Osteoblast (primary cell): ENCODE measurements at places on chromosomes 12 and 14. TPM values are rescaled to one million over a fixed set of nuclear protein-coding genes. Genes with fewer than 3 reads are reported as not detected.

DNA sequence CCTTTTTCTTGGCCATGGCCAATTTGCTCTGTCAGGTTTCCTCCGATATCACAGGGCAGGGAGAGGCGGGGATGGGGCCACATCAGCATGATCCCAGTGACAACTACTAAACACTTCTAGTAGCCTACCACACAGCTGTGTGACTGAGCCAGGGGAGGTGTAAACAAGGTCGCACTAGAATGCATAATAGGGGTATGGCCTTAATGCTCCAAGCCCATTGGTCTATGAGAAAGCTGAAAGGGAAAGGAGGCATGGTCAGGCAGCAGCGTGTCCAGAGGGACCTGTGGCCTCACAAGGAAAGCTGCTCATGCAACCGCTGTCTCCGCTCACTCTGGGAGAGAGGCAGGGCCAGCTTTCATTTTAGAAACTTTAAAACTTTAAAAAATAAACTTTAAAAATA, 27.5 kb upstream of the ACTR6 start:
- H3K27me3 ChIP-seq = no peaks in the 10 kb centered on the region
- DNase-seq = no peak
- H3K4me1 ChIP-seq = no peaks in the 10 kb centered on the region
- no peaks in the 10 kb centered on the region for H3K36me3 ChIP-seq
- H3K4me3 ChIP-seq = no peak overlapping the region

- H3K27ac ChIP-seq = peak overlapping the region; percentile 69
- DNase-seq = peak; percentile 98
- no peaks in the 10 kb centered on the region for H3K36me3 ChIP-seq
- H3K4me1 ChIP-seq = peaks cover 26% of the 10 kb centered on the region
- peak overlapping the region; percentile 69 for H3K4me3 ChIP-seq
- H3K27me3 ChIP-seq = no peaks in the 10 kb centered on the region
These were observed 27.7 kb downstream of the FIGNL2 start for GRCh38 chr12:51820526-51821439.

- no peak overlapping the region for H3K4me3 ChIP-seq
- H3K4me1 ChIP-seq = peaks cover 13% of the 10 kb centered on the region
- no peak for DNase-seq
- no peaks in the 10 kb centered on the region for H3K36me3 ChIP-seq
- H3K27me3 ChIP-seq = no peaks in the 10 kb centered on the region
- H3K27ac ChIP-seq = no peak overlapping the region
These were observed 15.6 kb upstream of the TTC7B start for GRCh38 chr14:90831821-90832220.

- H3K27me3 ChIP-seq = no peaks in the 10 kb centered on the region
- no peak overlapping the region for H3K27ac ChIP-seq
- peaks cover 77% of the 10 kb centered on the region for H3K36me3 ChIP-seq
- DNase-seq = no peak
- H3K4me3 ChIP-seq = no peak overlapping the region
These were observed 30.4 kb upstream of the SUPT16H start for GRCh38 chr14:21414137-21414631.

GRCh38 chr14:24632761-24633160, 1.2 kb downstream of the GZMB start:
- no peak overlapping the region for H3K4me3 ChIP-seq
- no peaks in the 10 kb centered on the region for H3K4me1 ChIP-seq
- H3K36me3 ChIP-seq = no peaks in the 10 kb centered on the region
- H3K27me3 ChIP-seq = no peaks in the 10 kb centered on the region

- H3K27ac ChIP-seq = no peak overlapping the region
- H3K4me3 ChIP-seq = no peak overlapping the region
- H3K36me3 ChIP-seq = no peaks in the 10 kb centered on the region
- H3K4me1 ChIP-seq = no peaks in the 10 kb centered on the region
- H3K27me3 ChIP-seq = no peaks in the 10 kb centered on the region
These were observed 615.6 kb downstream of the KCNH5 start for GRCh38 chr14:62429683-62430082.

- no peaks in the 10 kb centered on the region for H3K27me3 ChIP-seq
- H3K4me1 ChIP-seq = no peaks in the 10 kb centered on the region
- H3K27ac ChIP-seq = no peak overlapping the region
These were observed 997 bp downstream of the PLEKHG7 start for GRCh38 chr12:92703786-92704185.

DNA sequence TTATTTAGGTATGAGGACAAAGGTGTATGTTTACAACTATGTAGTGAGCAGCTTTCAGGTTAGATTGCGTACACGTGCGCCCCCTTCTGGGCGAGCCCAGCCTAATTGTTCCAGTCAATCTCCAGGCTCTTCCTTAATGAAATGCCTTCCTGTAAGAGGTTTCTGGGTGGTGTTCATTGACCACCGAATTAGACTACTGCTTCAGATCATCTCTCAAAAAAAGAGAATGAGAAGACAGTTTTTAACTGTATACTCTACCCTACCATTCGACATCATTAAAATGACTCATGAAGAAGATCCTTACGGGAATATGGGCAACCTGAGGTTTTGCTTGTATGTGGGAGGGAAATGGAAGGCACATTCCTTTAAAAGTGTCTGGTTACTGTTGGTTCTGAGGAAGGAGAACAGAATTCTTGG, 2.1 kb downstream of the LUM start:
- H3K4me1 ChIP-seq = peaks cover 46% of the 10 kb centered on the region
- H3K27ac ChIP-seq = peak overlapping the region; percentile 69
- H3K27me3 ChIP-seq = no peaks in the 10 kb centered on the region

GRCh38 chr12:15767301-15767700, 21.9 kb downstream of the EPS8 start:
- H3K4me3 ChIP-seq = no peak overlapping the region
- peaks cover 4% of the 10 kb centered on the region for H3K36me3 ChIP-seq
- no peak overlapping the region for H3K27ac ChIP-seq

DNA sequence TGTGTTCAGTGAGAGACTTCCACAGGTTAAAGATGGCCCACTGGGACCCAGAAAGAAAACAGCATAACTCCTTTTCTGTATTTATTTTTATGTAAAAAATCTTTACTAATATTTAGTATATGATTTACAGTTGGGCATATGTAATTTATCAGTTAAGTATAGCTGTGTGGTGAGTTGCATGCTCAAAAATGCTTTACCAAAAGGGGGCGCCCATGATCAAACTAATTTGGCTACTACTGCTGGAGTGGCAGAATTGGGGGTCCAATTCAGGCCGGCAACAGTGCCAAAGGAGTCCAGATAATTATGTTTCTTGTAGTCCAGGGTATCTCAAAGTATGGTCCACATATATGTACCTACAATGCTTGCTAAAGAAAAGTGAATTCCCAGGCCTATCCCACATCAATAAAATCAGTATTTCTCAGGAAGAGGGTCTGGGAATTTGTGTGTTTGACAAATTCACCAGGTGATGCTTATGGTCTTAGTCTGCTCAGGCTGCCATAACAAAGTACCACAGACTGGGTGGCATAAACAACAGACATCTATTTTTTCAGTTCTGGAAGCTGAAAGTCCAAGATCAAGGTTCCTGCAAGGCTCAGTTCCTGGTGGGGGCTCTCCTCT, 152.0 kb downstream of the KTN1 start:
- no peaks in the 10 kb centered on the region for H3K4me1 ChIP-seq
- H3K36me3 ChIP-seq = no peaks in the 10 kb centered on the region
- H3K27ac ChIP-seq = no peak overlapping the region
- H3K4me3 ChIP-seq = no peak overlapping the region
- DNase-seq = no peak

- H3K4me1 ChIP-seq = peaks cover 51% of the 10 kb centered on the region
- H3K4me3 ChIP-seq = no peak overlapping the region
- DNase-seq = no peak
- H3K27ac ChIP-seq = peak overlapping the region; percentile 37
These were observed 87.8 kb downstream of the DAAM1 start for GRCh38 chr14:59276235-59276634.

- peak; percentile 89 for DNase-seq
- H3K36me3 ChIP-seq = peaks cover 6% of the 10 kb centered on the region
- peaks cover 55% of the 10 kb centered on the region for H3K4me1 ChIP-seq
These were observed 386 bp downstream of the HDAC7 start for GRCh38 chr12:47819138-47819895.

GRCh38 chr14:72678356-72678755, 215.5 kb downstream of the DPF3 start:
- H3K27me3 ChIP-seq = no peaks in the 10 kb centered on the region
- H3K4me1 ChIP-seq = peaks cover 32% of the 10 kb centered on the region
- H3K36me3 ChIP-seq = no peaks in the 10 kb centered on the region
- DNase-seq = peak; percentile 95
- no peak overlapping the region for H3K4me3 ChIP-seq

DNA sequence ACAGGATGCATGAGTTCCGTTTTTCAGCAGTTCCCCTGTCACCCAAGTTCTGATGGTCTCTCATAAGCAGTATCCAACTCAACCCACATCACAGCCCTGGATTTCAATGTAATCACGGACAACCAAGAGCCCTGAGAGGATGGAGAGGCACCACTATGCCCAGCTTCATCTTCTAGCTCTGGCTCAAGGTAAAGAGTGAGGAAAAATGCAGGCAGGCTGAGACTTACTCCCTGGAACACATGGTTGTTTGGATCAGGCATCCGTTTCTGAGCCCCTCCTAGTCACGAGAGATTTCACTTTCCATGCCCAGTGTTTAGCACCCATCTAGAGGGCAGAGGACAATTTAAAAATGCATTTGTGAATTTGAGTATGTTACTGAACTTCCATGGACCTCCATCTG, 45.0 kb downstream of the ANO2 start:
- H3K27ac ChIP-seq = no peak overlapping the region
- no peaks in the 10 kb centered on the region for H3K27me3 ChIP-seq
- H3K36me3 ChIP-seq = no peaks in the 10 kb centered on the region
- H3K4me1 ChIP-seq = no peaks in the 10 kb centered on the region

- H3K27ac ChIP-seq = no peak overlapping the region
- H3K4me3 ChIP-seq = no peak overlapping the region
- no peaks in the 10 kb centered on the region for H3K27me3 ChIP-seq
- DNase-seq = peak; percentile 45
- H3K4me1 ChIP-seq = peaks cover 16% of the 10 kb centered on the region
These were observed 45.0 kb upstream of the GPR68 start for GRCh38 chr14:91289464-91289863.

GRCh38 chr12:103369929-103370328, 125.8 kb downstream of the C12orf42 start:
- no peak for DNase-seq
- H3K27me3 ChIP-seq = no peaks in the 10 kb centered on the region
- no peak overlapping the region for H3K4me3 ChIP-seq
- H3K4me1 ChIP-seq = no peaks in the 10 kb centered on the region

DNA sequence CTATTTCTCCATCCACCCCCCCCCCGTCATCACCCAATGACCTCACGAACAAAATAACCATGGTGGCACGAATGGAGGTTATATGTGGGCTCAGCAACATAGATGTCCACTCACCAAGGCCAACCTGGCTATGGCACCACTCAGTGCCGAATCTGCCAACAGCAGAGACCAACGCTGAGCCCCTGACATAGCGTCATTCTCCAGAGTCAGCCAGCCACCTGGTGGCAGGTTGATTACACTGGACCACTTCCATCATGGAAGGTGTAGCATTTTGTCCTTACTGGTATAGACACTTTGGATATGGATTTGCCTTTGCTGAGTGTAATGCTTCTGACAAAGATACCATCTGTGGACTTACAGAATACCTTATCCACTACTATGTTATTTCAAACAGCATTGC, 24.2 kb upstream of the DYRK2 start:
- no peaks in the 10 kb centered on the region for H3K36me3 ChIP-seq
- H3K4me3 ChIP-seq = no peak overlapping the region
- no peaks in the 10 kb centered on the region for H3K27me3 ChIP-seq
- no peak for DNase-seq

DNA sequence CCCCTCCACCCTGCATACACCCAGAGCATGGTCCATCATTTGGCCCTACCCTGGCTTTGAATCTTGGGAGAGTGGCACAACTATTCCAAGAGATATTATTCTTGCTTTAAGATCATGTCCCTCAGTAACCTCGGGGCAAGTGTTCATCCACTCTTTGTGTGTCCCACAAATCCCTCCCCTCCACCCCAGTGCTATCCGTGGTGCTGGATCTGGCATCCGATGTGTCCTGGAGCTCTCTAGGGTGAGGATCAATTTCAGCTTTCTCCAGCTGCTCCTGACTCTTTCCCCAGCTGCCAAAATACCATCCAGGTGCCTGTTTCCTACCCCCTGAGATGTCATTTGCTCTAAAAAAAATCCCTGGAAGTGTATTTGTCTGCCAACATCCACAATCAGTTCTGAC, 64.8 kb upstream of the CMKLR1 start:
- H3K27ac ChIP-seq = no peak overlapping the region
- no peaks in the 10 kb centered on the region for H3K36me3 ChIP-seq
- peaks cover 9% of the 10 kb centered on the region for H3K27me3 ChIP-seq
- no peak overlapping the region for H3K4me3 ChIP-seq

DNA sequence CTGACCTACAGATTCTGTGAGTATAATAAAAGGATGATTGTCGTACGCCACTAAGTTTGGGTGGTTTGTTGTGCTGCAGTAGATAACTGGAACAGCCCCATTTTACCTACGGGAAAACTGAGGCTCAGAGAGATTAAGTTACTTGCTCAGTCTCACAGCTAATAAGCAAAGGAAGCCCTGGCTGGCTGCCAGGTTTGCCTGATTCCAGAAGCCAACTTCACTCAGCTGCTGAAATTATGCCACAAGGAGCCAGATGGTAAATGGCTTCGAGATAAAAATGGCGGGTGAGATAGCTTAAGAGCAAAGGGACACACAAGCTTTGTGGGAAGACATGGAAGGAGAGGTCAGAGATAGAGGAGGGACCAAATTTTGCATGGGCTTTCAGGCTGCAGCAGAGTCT, 191.5 kb upstream of the NOS1 start:
- no peaks in the 10 kb centered on the region for H3K4me1 ChIP-seq
- no peak for DNase-seq
- H3K27me3 ChIP-seq = no peaks in the 10 kb centered on the region
- H3K4me3 ChIP-seq = no peak overlapping the region
- H3K27ac ChIP-seq = no peak overlapping the region

- H3K27me3 ChIP-seq = peaks cover 7% of the 10 kb centered on the region
- DNase-seq = no peak
- H3K27ac ChIP-seq = peak within 1 kb of the TSS; percentile 69
These were observed at the start of gene DCAF5 for GRCh38 chr14:69152902-69153151. Gene DCAF5 (minus strand): TSS chr14:69153119. CDS start chr14:69152978, 141 bp downstream.

DNA sequence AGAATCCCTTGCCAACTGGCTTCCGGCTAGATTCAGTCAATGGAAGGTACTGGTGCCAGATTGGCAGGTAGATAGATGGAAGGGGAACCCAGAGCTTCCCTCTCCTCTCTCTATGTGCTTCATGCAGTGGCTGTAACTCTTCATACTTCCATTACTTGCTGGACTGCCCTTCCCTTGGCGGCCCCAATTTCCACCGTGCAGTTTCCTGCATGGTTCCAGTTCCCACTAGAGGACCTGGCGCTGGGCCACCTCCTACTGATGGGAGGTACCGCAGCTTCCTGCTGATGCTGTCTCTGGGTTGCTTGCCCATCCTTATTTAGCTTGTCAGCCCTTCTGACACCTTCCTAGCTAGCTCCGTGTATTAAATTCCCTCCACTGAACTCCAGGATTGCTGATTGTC, 226.4 kb downstream of the ANO2 start:
- H3K4me1 ChIP-seq = no peaks in the 10 kb centered on the region
- no peak for DNase-seq
- H3K4me3 ChIP-seq = no peak overlapping the region
- H3K36me3 ChIP-seq = no peaks in the 10 kb centered on the region

Gene GSC
- total RNA-seq = 9.4 and 10.6 TPM in 2 replicates

Gene LHX5
- total RNA-seq = not detected in 2 replicates

Gene CAPZA3
- total RNA-seq = not detected in 2 replicates

Gene CARMIL3
- not detected in 2 replicates for total RNA-seq

Gene CD163L1
- under 0.01 and 0.88 TPM in 2 replicates for total RNA-seq

Gene SRRM4
- total RNA-seq = not detected in 2 replicates

Gene ARHGDIB
- 1.5 and 7.2 TPM in 2 replicates for total RNA-seq

Gene NRXN3
- 1.8 and 2.5 TPM in 2 replicates for total RNA-seq

Gene AQP6
- total RNA-seq = not detected in 2 replicates

Gene IPO4
- 38.9 and 47.0 TPM in 2 replicates for total RNA-seq

Gene PXN
- 41.6 and 46.3 TPM in 2 replicates for total RNA-seq

Gene CPNE8
- 20.6 and 23.9 TPM in 2 replicates for total RNA-seq

Gene GLS2
- 0.36 TPM in 1 of 2 replicates, not detected in the other for total RNA-seq

Gene KRT1
- total RNA-seq = not detected in 2 replicates

Gene RPS6KL1
- total RNA-seq = 0.29 and 0.36 TPM in 2 replicates

Gene FUT8
- 124 and 133 TPM in 2 replicates for total RNA-seq
